ENCODE measurements at places on chromosomes 12 and 14.

GRCh38 chr14:106556665-106557289, 1030.4 kb downstream of the TMEM121 start:
- no peak for DNase-seq

DNA sequence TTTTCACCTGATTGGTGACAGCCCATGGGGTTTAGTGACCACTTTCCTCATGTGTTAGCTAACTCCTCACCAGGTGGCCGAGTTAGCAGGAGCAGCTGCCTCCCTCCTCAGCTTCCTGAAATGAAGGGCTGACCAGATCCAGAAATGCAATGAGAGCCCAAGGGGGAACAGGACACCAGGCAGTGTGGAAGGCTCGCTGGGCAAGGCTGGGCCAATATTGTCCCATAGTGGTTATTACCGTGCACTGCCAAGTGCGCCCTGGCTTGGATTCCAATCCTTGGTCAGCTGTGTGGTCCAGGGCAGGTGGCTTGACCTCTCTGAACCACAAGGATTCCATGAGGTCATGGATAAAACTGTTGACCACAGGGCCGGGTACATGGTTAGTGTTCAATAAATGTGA, 3.6 kb upstream of the HSPB8 start:
- DNase-seq: no peak

DNA sequence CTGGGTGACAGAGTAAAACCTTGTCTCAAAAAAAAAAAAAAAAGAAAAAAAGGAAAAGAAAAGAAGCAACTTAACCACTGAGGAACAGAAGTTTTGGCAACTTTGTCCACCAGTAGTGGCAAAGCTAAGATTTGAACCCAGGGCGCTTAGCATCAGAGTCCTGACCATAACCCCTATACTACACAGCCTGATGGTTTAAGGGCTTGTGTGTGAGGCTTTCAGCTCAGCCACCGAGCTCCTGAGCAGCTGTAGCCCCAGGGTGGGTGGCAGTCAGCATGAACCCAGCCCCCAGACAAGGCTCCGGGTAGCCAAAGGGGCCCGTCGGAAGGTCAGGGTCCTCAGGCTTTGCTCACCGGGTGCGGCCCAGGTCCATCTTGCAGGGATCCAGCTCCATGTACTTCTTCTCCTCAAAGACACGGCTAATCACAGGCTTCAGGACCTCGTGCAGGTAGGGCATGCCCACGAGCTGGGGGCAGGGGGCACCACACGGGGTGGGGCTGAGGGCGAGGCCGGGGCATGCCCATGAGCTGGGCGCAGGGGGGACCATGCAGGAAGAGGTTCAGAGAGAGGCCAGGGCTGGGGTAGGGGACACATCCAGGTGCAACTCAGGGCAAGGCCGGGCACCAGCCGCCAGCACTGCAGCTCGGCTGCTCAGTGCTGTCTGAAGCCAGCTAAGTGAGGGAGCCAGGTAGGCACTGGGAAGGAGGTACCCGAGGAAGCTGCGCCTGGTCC, 20.9 kb downstream of the RASAL1 start:
- DNase-seq: no peak

- DNase-seq: peak; percentile 31
Observed at GRCh38 chr14:104136472-104137296, 1.7 kb upstream of the KIF26A start.

DNA sequence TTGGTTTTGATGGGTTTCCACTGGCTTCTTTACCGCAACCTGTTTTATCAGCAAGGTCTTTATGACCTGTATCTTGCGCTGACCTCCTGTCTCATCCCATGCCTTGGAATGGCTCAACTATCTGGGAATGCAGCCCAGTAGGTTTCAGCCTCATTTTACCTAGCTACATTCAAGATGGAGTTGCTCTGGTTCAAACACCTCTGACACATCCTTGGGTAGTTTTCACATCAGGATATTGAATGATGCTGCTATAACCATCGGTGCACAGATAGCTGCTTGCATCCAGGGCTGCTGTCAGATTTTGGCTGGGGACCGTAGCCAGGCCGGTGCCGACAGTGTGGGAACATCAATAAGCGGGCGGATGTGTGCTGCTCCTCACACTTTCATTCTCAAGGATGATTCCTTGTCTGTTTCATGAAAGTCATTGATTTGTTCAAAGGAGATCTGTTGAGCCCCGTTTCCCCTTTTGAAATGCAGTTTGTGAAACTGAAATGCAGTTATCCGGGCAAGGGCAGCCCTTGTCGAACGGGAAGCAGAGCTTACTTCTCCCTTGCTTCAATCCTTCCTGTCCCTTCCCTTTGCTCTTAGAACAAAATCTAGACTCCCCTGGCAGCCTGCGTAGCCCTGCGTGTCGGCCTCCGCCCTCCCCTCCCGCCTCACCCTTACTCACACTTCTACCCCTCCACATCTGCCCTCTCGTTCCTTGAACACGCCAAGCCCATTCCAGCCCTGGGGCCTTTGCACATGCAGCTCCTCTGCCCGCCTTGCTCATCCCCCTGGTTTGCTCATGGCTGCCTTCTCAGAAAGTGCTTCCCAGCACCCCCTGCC, 49.2 kb upstream of the NCOR2 start:
- DNase-seq: no peak

DNA sequence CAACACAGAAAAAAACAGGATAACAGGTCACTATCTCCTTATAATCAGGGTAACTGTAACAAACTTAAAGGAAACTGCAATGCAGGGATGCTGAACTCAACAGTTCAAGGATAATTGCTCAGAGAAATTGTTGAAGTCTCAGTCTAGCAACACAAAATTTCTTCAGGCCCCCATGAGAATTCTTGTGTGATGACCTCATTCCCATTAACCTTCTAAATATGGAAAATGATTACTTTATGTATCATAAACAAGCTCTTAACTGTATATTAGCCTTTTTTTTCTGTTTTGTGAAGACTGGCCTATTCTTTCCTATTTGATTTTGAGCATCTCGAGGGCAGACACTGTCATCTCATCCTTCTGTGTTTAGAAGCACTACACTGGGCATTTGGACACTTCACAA, 47.1 kb downstream of the IGF1 start:
- no peak for DNase-seq

- DNase-seq: no peak
Observed at GRCh38 chr14:21486640-21487087, 9.7 kb downstream of the TOX4 start.

DNA sequence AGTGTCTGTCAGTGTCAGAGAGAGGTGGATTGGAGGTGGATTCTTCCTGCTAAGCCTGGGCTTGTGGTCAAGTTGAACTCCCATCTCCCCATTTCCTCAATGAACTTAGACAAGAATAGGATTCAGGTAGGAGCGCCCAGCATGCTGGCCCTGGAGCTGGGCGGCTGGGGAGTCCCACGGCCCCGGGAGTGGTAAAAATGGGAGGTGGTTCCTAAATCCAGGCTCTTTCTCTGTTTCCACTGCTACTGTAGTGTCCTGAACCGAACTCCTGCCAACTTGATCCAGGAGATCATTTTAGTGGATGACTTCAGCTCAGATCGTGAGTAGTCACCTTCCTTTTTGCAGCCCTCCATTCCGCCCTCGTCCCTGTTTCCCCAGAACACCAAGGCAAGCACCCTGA, 65.1 kb downstream of the GALNT16 start:
- no peak for DNase-seq

DNA sequence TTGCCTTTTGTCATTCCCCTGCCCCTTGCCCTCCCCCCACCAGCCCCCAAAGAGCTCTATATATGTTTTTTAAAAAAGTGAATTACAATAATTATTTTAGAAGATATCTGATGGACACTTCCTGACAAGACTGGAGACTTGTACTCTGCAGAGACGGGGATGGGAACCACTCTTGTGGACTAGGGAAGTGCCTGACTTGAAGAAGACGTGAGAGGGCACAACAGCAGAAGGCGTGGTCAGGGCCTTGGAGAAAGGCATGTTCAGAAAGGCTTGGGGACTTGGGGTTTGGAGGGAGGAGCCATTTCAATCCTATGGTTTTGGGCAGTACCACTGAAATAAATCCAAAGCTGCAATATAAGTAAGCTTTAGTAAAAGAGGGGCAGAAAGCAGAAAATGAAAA, 154.7 kb downstream of the APAF1 start:
- no peak for DNase-seq

DNA sequence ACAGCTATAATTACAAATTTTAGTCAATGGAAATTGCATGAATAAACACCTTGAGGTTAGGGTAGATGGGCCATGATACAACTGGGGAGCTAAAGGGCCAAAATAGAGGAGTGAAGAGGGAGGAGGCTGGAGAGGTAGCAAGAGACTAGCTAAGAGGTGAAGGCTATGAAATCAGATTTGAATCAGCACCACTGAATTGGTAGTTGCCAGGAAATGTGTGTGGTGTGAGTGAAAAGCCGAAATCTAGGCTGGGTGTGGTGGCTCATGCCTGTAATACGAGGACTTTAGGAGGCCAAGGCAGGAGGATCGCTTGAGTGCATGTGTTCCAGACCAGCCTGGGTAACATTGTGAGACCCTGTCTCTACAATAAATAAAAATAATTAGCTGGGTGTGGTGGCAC, 22.7 kb downstream of the YY1 start:
- DNase-seq: no peak

- DNase-seq: no peak
Observed at GRCh38 chr12:10033783-10034545, 3.5 kb downstream of the CLEC9A start.

GRCh38 chr12:461425-461824, 1.7 kb downstream of the B4GALNT3 start:
- DNase-seq: no peak

DNA sequence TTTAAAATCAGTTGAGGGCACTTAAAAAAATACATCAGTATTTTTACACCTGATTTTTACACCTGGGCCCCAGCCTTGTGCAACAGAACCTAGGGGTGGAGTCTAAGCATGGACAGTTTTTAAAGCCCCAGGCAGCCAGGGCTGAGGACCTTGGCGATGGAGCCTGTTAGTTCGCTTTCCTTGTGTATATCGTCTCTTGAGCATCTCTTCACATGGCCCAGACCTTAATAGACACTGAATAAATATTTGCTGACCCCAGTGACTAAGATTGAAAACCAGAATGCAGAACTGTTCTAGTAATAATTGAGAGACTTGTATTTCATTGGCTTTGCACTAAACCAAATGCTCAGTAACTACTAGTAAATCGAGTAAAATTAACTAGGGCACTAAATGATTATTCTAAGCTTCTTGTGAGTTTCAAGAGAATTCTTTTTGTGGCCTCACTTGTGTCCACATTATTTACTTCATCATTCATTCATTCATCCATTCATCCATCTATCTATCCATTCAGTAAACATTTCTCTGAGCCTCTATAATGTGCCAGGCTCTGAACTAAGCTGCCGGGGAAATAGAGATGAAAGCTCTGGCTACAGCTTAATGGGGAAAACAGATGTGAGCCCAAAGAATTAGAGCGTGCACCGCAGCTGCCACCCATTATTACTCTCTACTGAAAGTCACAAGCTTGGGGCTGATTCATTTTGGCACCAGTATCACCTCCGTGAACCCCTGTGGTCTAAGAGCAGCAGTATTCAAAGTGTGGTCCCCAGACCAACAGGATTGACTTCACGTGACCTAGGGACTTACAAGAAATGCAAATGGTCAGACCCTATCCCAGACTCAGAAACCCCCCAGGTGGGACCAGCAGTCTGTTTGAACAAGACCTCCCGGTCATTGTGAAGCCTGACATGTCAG, 30.7 kb upstream of the BCL7A start:
- no peak for DNase-seq

GRCh38 chr14:73153272-73153671, 17.0 kb downstream of the PSEN1 start:
- no peak for DNase-seq

DNA sequence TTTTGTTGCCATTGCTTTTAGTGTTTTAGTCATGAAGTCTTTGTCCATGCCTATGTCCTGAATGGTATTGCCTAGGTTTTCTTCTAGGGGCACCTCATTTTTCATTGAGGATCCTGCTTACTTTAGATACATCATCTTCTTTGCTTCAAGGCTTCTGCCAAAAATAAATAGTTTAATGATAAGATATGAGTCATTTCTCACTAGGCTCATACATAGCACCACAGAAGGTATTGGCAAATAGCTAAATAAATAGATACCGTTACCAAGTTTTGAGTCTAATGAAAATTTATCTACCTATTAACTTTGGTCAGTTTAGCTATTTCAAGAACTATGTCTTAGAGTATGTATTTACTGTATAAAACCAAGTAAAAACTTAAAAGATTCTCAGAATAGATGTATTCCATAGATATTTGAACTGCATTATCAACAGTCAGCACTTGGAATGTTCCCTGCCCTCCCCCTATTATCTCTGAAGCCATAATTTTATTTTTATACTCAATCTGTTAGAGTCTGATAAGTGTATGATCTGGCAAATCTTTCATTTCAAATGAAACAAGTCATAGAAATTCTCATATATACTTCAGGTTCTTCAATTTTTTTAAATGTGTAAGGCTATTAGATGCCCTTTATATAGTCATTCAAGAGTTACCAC, 310.2 kb downstream of the CCDC91 start:
- DNase-seq: no peak

DNA sequence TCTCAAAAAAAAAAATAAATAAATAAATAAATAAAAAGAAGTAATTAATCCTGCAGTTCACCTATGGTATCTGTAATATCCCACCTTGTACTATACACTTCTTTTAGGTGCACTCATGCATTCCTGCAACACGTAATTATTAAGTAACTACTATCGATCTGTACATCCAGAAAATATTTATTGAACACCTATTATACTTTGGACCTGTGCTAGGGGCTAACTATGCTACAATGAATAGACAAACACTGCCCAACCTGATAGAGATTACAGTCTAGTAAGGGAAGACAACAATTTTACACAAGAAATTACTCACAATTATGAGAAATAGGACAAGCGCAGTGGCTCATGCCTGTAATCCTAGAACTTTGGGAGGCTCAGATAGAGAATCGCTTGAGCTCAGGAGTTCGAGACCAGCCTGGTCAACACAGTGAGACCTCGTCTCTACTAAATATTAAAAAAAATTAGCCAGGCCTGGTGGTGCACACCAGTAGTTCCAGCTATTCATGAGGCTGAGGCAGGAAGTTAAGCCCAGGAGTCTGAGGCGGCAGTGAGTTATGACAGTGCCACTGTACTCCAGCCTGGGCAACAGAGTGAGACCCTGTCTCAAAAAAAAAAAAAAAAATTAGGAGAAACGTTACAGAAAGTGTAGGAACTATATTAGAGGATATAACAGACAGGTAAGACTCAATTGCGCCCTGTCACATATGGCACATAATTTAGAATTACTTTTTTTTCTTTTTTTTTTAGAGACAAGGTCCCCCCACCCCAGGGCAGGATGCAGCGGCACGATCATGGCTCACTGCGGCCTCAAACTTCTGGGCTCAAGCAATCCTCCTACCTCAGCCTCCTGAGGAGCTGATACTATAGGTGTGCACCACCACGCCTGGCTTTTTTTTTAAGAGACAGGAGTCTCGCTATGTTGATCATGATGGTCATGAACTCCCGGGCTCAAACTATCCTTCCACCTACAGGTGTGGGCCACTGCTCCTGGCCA, 1.2 kb downstream of the NRDE2 start:
- DNase-seq: no peak
